ENCODE measurements at places on chromosomes 11 and 22.
A peak's percentile ranks its signal among the peaks of the same experiment; 100 is the strongest.

GRCh38 chr22:29623553-29624169 is 20.2 kb downstream of the NF2 start:
- DNase-seq = no peak

GRCh38 chr22:42074132-42074811 is at the start of gene PHETA2:
Gene PHETA2 (plus strand): TSS chr22:42074248. CDS start chr22:42077294, 3,046 bp downstream.
- DNase-seq = peak; percentile 58

DNA sequence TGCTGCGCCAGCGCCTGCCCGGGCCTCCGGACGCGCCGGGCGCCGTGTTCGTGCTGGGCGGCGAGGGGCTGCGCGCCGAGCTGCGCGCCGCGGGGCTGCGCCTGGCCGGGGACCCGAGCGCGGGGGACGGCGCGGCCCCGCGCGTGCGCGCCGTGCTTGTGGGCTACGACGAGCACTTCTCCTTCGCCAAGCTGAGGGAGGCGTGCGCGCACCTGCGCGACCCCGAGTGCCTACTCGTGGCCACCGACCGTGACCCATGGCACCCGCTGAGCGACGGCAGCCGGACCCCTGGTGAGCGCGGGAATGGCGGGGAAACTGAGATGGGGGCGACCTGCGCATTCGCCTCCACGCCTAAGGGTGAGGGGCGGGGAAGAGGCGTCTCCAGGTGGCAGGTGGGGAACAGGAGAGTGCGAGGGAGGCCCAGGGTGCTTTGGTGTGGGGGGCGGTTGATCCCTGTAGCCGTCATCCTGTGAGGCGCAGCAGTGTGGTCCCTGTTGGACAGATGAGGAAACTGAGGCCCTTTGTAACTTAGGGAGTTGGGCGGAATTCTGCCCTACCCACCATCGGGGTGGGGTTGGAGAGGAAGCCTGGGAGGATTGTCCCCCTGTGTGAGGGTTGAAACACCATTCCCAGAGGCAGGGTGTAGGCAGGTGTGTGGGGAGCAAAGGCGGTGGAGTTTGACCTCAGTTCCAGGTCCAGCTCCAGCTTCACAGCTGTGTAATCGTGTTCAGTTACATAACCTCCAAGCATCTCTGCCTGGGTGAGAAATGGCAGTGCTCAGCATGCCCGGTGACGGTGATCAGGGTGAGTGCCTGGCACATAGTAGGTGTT is 758 bp downstream of the PDXP start:
- no peak for DNase-seq

DNA sequence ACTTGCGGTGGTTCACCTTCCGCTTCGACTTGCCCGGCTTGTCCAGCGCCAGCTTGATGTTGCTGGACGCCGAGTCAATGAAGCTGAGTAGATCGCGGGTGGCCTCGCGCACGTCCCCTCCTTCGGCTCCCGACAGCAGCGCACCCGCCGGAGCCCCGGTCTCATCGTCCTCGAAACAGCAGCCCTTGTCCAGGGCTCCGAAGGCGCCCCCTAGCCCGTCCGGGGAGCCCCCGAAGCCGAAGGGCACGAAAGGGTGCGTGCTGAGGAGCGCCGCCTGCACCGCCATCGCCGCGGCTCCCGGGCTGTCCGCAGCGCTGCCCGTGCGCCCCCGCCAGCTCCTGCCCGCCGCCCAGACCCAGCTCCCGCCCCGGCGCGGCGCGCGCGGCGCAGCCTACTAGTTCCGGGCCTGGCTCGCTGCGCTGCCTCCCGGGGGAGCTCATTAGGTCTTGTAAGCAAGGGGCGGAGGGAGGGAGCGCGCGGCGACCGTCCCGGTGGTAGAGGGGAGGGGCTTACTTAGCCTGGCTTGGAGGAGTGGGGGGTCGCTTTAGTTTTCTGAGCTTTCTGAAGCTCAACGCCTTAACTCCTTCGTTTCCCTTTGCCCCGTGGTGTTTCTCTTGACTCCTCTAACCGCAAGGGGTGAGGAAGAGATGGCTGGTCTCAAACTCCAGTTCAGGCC is at the start of gene FAM181B:
TSS of gene FAM181B (minus strand) at position 421 of the 676 bp plus-strand sequence. CDS start at position 286, 135 bp downstream.
- peak; percentile 18 for DNase-seq

DNA sequence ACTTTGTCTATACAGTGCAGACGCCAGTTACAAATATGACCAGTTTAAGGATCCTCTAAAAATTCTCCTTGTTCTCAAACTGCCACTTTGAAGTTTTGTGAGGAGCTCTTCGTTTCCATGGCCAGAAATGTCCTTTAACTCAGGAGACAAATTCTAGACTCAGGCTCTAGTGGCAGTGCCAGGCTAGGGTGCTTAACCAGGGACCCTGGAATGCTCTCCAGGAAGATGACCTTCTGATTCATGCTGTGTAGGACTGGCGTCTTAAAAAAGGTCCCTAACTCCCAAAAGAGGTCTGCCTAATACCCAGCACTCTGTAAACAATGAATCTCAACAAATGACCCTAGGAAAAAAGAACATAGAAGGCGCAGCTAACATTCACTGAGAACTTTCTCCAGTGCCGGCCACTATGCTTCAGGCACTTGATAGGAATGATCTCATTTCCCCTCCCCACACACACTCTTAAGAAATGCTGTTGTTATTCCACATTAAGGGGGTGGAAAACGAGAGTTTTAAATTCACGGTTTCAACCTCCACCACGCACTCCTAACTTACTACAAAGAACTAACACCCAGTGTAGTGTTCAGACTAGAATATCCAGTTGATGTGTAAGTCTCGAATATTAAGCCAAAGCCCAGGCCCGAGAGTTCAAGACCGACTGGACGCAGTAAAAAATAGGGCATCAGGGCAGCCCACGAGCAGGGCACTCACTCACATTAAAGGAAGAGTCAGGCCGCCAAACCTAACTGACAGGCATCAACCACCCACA is 747 bp downstream of the NXF1 start:
- DNase-seq = peak; percentile 62

- no peak for DNase-seq
Measured at GRCh38 chr11:81959341-81959740, 774.3 kb downstream of the FAM181B start.

All from fibroblast of villous mesenchyme (primary cell).